ENCODE measurements at places on chromosomes 1 and 21.

GRCh38 chr21:32336711-32337110 lies 38.1 kb downstream of the MRAP start:
- no peak for DNase-seq

DNA sequence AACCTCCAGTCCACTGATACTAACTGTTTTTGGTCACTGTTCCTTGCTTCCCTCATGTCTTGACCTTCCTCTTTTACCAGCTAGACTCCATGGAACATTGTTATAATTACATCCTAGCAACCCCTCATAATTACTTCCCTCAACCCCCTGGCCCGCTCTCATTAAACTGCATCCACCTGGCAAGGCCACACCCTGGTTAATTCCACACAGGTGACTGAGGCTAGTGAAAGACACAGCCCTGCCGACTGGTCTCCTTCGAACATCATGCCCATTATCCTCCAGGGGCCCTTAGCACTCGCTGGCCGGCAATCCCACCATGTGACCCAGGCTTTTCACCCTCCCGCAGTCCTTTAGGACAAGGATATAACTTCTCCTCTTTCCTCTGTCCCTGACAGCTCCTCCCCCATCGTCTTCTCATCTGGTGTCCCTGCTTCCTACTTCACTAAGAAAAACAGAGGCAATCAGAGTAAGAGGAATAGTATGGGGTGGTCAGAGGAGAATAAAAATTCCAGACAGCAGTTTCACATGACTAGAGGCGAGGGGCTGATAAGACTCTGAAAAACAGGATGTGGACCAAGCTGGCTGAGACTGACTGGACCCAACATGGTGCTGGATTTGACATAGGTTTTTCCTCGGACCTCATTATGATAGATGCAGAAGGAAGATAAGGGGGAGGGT lies 8.8 kb upstream of the TENT5B start:
- no peak for DNase-seq

DNA sequence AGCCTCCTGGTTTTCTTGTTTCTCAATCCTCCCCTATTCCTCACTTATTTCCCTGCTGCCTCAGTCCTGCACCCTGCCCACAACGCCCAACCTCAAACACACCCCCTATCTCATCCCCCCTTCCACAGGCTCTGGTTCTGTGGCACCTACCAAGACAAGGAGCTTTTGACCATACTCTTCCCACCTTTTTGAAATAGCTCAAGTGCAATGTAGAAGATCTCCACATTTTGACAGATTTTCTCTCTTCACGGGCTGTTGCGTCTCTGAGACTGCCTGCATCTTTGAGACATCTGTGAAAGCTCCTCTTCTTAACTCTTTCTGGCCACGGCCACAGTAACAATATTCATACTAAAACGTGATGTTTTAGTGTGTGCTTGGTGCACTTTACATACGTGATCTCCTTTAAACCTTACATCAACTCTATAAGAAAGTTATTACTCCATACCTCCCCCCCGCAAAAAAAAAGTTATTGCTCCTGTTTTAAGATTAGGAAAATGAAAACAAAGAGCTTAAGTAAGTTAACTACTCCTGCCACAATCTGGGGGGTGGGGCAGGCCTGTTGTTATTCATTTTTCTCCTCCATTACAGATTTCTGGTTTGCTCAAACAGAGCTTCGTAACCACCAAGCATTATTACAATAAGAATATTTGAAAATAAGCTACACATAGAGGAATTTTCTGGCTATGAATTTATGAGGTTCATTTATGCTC lies 1.8 kb upstream of the SERBP1 start:
- no peak for DNase-seq

- peak; percentile 37 for DNase-seq
Measured at GRCh38 chr1:162276493-162276892, 100.2 kb downstream of the SPATA46 start.

DNA sequence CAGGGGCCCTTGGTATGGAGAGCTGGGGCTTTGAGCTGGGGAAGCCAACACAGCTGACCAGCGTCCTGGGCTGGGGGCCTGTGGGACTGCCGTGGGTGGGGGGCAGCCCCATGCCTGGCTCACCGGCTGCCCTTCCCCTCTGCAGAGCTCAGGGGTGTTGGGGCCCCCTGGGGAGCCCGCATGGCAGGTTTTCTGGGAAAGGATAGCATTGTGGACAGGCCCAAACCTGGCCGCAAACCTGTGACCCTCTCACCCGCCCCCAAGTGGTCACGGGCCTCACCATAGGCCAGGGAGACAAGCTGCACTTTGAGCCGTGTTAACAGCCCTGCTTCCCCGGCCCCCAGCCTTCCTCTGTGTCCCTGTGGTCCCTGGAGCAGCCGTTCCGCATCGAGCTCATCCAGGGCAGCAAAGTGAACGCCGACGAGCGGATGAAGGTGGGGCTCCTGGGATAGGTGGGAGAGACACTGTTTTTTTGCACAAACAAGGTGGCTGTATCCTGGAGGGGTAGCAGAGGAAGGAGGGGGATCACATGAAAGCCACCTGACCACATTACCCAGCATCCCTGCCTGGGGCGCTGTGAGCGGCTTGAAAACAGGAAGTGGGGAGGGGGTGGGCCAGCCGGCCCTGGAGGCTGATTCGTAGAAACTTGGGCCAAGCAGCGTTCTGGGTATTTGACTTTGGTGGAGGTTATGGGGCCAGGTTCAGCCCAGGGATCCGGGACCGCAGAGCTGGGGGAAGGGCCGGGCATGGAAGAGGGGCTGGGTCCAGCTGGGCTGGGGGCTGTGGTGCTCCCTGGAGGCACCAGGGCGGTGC lies 65.9 kb downstream of the PIK3CD start:
- peak; percentile 93 for DNase-seq

Measured in GM20000 (cell line).